ENCODE measurements at places on chromosomes 13 and 19. TPM values are rescaled to one million over a fixed set of nuclear protein-coding genes. Genes with fewer than 3 reads are reported as not detected.
A peak's percentile ranks its signal among the peaks of the same experiment; 100 is the strongest.

DNA sequence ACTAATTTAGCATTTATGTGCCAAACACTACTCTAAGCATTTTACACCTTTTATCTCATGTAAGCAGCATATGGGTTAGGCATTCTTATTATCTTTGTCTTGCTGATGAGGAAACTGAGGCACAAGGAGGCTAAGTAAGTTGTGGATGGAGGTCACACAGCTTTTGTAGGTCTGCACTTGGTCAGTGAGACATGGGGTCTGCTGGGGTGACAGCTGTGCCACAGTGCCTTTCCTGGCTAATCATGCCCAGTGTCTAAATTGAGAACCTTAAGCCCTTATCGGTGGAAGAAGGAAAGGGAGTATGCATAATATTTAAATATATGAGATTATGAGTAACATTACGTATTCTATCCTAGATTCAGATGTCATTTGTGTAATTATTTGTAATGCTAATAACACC, 226.2 kb downstream of the GGACT start:
- no peak for DNase-seq
- H3K4me3 ChIP-seq, result no peak overlapping the region
- no peak overlapping the region for H3K27ac ChIP-seq
- no peaks in the 10 kb centered on the region for H3K27me3 ChIP-seq
- no peaks in the 10 kb centered on the region for H3K4me1 ChIP-seq

GRCh38 chr19:798415-799075, 1.3 kb downstream of the PTBP1 start:
- H3K36me3 ChIP-seq, result peaks cover 5% of the 10 kb centered on the region
- H3K4me3 ChIP-seq, result peak overlapping the region; percentile 74
- H3K4me1 ChIP-seq, result peaks cover 55% of the 10 kb centered on the region
- DNase-seq, result no peak

- H3K36me3 ChIP-seq, result no peaks in the 10 kb centered on the region
- H3K27ac ChIP-seq, result no peak overlapping the region
- DNase-seq, result no peak
- H3K4me3 ChIP-seq, result no peak overlapping the region
- peaks cover 42% of the 10 kb centered on the region for H3K4me1 ChIP-seq
Observed at GRCh38 chr19:1171755-1172352, 2.2 kb downstream of the SBNO2 start.

Gene RGS9BP
- total RNA-seq, result 0.52 TPM

Gene ACP5
- 26.8 TPM for total RNA-seq

- no peak for DNase-seq
- H3K27me3 ChIP-seq, result no peaks in the 10 kb centered on the region
- peak overlapping the region; percentile 34 for H3K4me3 ChIP-seq
Observed at GRCh38 chr19:5948752-5949564, 29.0 kb downstream of the RANBP3 start.

DNA sequence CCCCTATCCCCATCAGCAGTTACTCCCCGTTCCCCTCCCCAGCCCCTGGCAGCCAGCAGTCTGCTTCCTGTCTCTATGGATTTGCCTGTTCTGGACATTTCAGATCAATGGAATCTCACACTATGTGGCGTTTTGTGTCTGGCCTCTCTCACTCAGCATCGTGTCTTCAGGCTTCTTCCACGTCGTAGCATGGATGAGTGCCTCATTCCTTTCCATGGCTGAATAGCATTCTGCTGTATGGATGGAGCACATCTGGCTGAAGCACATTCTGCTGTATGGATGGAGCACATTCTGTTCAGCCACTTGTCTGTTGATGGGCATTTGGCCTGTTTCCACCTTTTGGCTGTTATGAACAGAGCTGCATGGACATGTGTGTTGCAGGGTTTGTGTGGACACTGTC, 29.5 kb downstream of the CRTC1 start:
- DNase-seq, result no peak
- H3K27ac ChIP-seq, result no peak overlapping the region
- H3K27me3 ChIP-seq, result no peaks in the 10 kb centered on the region
- H3K4me3 ChIP-seq, result no peak overlapping the region
- no peaks in the 10 kb centered on the region for H3K4me1 ChIP-seq

DNA sequence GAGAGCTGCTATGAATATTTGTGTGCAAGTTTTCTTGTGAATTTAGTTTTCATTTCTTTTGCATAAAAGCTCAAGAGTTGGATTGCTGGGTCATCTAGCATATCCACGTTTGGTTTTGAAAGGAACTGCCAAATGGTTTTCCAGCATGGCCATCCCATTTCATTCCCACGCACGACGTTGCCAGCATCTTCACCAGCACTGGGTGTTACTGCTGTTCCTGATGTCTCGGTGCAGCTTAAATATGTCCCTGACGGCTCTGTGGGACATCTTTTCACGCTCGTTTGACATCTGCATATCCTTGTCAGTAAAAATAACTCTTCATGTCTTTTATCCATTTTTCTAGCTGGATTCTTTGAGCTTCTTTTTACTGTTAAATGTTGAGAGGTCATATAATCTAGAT, 123.7 kb downstream of the ATP11A start:
- no peak overlapping the region for H3K27ac ChIP-seq
- DNase-seq, result no peak
- peaks cover 29% of the 10 kb centered on the region for H3K36me3 ChIP-seq
- H3K4me3 ChIP-seq, result no peak overlapping the region

DNA sequence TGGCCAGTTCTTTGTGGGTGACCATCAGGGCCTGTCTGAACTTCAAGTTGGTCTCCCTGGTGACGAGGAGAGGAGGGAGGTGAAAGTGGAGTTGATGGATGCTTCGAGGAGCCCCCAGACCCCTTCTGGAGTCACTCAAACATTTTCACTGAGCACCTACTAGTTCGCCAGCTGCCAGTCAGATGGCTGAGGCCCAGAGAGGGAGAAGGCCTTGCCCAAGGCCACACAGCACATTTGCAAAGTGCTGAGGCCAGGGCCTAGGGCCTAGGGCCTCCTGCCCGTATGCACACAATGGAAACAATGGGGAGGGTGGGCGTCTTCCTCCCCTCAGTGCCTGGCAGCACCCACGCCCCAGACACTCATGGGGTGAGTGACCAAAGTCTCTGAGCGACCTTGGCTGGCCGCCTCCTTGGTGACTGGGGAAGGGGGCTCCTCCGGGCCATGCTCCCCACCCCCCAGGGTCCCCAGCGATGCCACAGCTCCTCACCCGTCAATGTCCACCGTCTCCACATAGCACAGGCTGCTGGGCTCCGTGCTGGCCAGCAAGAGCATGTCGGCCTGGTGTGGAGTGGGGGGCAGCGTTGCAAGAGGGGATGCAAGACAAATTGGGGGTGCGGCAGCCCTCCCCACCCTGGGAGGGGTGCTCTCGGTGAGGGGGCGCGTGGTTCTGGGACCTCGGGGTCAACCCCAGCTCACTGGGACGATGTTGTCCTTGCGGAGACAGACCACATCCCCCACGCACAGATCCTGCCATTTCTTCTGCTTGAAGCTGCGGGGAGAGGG, 6.5 kb downstream of the ATP8B3 start:
- H3K36me3 ChIP-seq, result no peaks in the 10 kb centered on the region
- H3K27me3 ChIP-seq, result no peaks in the 10 kb centered on the region
- no peak overlapping the region for H3K4me3 ChIP-seq
- no peak overlapping the region for H3K27ac ChIP-seq
- DNase-seq, result no peak
- H3K4me1 ChIP-seq, result no peaks in the 10 kb centered on the region

Gene KRTDAP
- not detected for total RNA-seq

GRCh38 chr13:30806784-30807183, 71.4 kb downstream of the ALOX5AP start:
- H3K4me3 ChIP-seq, result no peak overlapping the region
- DNase-seq, result no peak
- no peaks in the 10 kb centered on the region for H3K27me3 ChIP-seq
- H3K27ac ChIP-seq, result no peak overlapping the region

DNA sequence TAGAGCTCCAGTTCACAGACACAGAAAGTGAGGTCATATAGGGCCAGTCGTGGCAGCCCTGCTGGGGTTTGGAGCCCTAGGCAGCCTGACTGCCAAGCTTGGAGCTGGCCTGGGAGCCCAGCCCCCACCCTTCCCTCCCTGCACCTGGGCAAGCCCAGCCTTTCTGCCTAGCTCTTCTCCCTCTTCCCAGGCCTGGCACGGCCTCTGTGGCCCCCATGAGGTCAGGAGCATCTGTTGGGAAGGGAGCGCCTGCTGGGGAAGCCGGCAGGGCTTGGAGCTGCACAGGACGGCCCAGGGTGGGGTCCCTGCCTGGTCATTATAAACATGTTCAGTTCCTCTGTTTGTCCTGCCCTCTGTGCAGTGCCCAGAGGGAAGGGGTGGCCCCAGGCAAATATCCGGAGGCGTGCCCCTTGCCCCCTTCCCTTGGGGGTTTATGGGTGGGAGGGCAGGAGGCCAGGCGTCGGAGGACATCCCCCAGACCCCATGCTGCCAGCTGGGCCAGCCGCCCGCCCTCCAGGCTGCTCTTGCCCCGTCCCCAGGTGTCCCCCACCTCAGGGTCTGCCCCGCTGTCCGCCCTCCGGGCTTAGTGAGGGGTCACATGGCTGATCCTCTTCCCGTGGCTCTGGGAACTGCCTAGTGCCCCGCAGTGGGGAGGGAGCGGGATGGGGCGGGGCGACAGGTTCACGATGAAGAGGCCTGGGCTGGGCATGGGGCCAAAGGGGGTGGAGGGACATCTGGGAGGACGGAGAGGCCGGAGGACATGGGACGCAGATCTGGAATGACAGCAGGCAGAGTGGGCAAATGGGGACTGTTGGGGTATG, 30.0 kb upstream of the NCCRP1 start:
- no peak for DNase-seq
- H3K27me3 ChIP-seq, result no peaks in the 10 kb centered on the region
- H3K27ac ChIP-seq, result no peak overlapping the region
- no peak overlapping the region for H3K4me3 ChIP-seq

Gene ZNF468
- 25.7 TPM for total RNA-seq

Gene TRPC4
- total RNA-seq, result not detected

Gene KLC3
- not detected for total RNA-seq

- H3K36me3 ChIP-seq, result no peaks in the 10 kb centered on the region
- no peak overlapping the region for H3K27ac ChIP-seq
- no peaks in the 10 kb centered on the region for H3K4me1 ChIP-seq
- no peak for DNase-seq
- H3K4me3 ChIP-seq, result no peak overlapping the region
Observed at GRCh38 chr13:43516401-43516833, 270.4 kb downstream of the ENOX1 start.

GRCh38 chr13:68078874-68079273, 848.7 kb upstream of the PCDH9 start:
- no peaks in the 10 kb centered on the region for H3K27me3 ChIP-seq
- no peaks in the 10 kb centered on the region for H3K36me3 ChIP-seq
- no peak overlapping the region for H3K27ac ChIP-seq
- DNase-seq, result no peak

DNA sequence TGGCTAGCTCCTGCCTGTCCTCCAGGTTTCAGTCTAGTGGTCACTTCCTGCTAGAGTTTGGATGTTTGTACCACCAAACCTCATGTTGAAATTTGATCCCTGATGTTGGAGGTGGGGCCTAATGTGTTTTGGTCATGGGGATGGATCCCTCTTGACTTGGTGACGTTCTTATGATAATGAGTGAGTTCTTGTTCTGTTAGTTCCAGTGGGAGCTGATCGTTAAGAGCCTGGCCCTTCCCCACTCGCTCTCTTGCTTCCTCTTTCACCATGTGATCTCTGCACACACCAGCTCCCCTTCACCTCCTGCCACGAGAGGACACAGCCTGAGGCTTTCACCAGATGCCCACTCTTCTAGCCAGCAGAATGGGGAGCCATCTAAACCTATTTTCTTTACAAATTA, 86.8 kb upstream of the SCEL start:
- no peak for DNase-seq
- H3K36me3 ChIP-seq, result no peaks in the 10 kb centered on the region
- H3K27ac ChIP-seq, result no peak overlapping the region

Gene SEMA6B
- total RNA-seq, result 2.7 TPM

- no peaks in the 10 kb centered on the region for H3K27me3 ChIP-seq
- no peak overlapping the region for H3K4me3 ChIP-seq
Observed at GRCh38 chr13:93118081-93118615, 108.5 kb upstream of the GPC6 start.

GRCh38 chr13:44660050-44660449, 83.9 kb upstream of the TSC22D1 start:
- no peaks in the 10 kb centered on the region for H3K36me3 ChIP-seq
- no peaks in the 10 kb centered on the region for H3K4me1 ChIP-seq
- no peak overlapping the region for H3K27ac ChIP-seq
- DNase-seq, result no peak
- H3K27me3 ChIP-seq, result no peaks in the 10 kb centered on the region

DNA sequence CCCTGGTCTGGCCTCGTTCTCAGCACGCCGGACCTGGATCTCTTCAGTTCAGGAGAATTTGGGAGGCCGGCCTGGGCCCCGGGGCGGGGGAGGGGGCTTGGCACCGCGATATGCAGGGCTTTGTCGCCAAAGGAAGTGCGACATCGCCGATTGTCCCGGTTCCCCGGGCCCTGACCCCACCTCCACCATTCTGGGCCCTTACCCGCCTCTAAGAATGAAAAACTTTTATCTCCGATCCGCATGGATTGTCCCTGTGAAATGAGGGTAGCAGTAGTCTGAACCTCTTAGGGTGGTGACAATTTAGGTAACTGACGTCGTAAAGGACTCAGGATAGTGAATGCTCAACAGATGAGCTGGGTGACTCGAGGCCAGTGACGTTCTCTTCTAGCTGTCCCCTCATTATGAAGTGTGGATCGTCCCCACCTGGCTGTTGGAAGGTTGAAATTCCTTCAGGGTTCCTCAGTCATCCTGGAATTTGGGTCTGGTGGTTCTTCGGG, 650 bp downstream of the DDA1 start:
- peak; percentile 44 for DNase-seq
- peaks cover 45% of the 10 kb centered on the region for H3K4me1 ChIP-seq
- H3K36me3 ChIP-seq, result peaks cover 22% of the 10 kb centered on the region

GRCh38 chr13:36804588-36804987, 14.4 kb upstream of the RFXAP start:
- no peaks in the 10 kb centered on the region for H3K36me3 ChIP-seq
- H3K4me3 ChIP-seq, result no peak overlapping the region
- H3K4me1 ChIP-seq, result no peaks in the 10 kb centered on the region
- no peak overlapping the region for H3K27ac ChIP-seq
- no peak for DNase-seq

GRCh38 chr19:9456018-9456689, 20.8 kb upstream of the ZNF266 start:
- no peak for DNase-seq
- no peaks in the 10 kb centered on the region for H3K27me3 ChIP-seq

- no peaks in the 10 kb centered on the region for H3K27me3 ChIP-seq
- no peak for DNase-seq
- H3K4me3 ChIP-seq, result no peak overlapping the region
- H3K27ac ChIP-seq, result no peak overlapping the region
- H3K36me3 ChIP-seq, result no peaks in the 10 kb centered on the region
- H3K4me1 ChIP-seq, result no peaks in the 10 kb centered on the region
Observed at GRCh38 chr13:21730186-21730880, 59.5 kb downstream of the FGF9 start.
